ENCODE measurements at places on chromosomes 5 and 9.

DNA sequence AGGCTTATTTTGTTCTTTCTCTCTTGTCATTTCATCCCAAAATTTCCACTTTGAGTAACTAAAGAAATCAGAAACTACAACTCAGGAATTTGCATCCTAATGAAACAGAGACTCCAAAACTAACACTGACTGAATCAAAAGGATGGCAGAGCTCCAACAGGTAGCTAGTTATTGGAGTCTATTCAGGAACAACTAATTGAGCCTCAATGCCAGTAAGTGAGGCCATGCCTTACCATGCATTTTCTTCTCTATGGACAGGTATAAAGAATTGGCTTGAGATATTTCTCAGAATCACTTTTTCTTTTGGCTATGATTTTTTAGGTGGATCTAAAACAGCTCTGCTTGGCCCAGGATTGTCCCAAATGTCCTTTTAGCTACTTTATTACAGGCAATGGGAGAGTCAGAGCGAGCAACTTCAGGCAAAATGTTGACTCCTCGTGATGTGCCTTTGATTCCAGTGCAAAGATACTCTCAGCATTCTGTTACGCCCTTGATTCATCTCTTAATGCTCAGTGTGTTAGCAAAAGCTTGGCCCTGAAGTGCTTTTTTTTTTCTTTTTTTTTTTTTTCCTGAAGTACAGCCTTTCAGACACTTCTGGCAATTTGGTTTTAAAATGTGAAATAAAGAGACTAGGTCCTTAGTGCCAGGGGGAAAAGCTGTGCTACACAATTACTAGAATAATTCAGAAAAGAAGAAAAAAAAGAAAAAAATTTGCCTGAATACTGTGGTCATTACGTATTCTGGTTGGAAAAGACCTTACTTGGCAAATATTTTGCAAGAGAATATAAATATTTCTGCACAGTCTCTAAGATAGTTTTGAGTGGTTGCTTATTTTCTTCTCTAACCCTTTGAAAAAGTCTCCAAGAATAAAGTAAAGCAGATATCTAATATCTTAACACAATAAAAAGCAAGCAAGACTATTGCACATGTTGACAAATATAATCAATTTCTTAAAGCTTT is 423.7 kb downstream of the ANXA1 start:
- peak; percentile 24 for DNase-seq

- peak; percentile 69 for DNase-seq
Measured at GRCh38 chr9:120348951-120349429, 231.0 kb downstream of the CDK5RAP2 start.

GRCh38 chr9:128409978-128410377 is 10.7 kb upstream of the CERCAM start:
- peak; percentile 22 for DNase-seq

GRCh38 chr5:15566789-15567188 is 66.8 kb downstream of the FBXL7 start:
- no peak for DNase-seq

GRCh38 chr9:6681957-6682501 is 36.5 kb upstream of the GLDC start:
- no peak for DNase-seq

DNA sequence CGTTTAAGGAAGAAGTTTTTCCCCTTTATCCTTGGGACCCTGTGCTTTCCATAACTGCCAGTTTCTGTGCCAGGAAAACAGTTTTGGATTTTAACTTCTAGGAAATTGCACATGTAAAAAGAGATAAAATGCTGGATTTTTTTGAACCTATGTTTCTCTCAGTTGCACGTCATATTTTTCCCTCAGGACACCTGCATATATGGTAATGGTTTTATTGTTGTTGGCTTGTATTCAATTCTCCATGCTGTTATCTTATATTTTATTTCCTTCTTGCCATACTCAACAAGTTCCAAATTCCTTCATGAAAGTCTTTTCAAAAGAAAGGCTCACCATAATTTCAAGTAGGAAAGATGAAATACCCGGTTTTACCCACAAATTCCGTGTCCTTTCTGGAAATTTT is 7.9 kb upstream of the ADAMTSL1 start:
- DNase-seq = no peak

DNA sequence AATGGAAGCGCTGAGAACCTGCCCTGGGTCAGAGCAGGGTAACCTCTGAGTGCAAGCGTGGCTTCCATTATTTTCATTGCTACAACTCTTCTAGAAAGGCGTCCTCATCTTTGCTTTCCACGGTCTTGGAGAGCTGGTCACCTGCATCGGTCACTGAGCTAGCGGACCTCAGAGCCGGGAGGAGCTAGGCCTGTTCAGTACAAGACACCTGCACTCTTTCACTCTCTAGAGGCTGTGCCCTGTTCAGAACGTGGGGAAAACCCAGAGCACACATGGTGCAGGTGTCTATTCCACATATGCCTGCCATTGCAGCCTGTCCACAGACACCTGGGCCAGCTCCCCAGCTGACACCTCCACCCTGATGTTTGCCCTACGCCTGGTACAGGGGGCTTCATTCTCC is 147.8 kb upstream of the IRX2 start:
- DNase-seq = no peak

Data from NCI-H1417 (cell line).